ENCODE measurements at places on chromosomes 1 and 21.

DNA sequence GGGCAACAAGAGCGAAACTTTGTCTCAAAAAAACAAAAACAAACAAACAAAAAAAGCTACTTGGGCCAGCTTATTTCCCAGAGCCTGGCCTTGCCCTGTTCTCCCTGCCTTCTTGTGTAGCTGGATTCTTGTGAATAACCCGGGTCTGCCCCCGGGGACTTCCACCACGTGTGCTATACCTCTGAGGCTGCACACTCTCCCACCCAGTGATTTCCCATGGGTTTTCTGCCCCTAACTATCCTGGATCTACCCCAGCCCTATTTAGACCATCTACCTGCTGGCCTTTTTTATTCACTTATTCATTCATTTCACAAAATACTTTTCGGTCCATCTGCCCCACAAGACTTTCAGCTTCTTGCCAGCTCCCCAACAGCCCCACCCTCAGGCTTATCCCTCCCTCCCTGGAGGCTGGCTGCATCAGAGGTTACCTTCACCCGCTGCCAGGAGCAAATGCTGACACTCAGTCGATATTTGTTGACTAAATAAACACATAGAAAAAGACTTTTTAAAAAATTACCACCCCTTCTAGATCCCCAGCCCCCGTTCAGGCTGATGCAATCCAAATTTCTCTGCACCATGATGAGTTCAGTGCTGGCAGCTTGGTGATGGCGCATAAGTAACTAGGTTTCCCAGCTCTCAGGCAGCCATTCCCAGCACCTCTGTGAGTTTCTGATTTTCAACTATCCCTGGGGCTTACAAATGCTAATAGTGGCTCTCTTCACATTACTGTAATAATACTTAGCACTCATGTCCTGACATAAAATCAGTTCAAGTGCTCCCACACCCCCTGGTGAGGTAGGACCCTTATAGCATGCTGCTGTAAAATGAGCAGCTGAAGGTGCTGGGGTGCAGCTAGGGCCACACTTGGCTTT is 30.7 kb upstream of the TARBP1 start:
- no peak for DNase-seq

DNA sequence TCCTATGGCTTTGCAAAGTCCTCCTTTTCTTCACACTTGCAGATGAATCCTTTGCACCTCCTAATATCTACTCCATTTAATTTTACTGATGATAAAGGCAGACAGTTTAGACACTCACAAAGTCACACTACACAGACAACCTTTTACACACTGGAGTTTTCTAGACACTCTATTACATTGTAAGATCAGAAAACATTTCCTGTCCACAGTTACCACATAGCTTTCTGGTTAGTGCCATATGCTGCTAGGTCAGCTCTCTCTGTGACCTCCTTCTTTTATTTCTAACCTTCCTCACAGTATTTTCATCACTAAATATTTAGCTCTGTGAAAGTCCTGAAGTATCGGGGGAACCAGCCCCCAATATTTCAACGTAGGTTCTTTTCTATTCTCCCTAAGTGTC is 5.1 kb downstream of the SH2D1B start:
- DNase-seq, result no peak

- no peak for DNase-seq
Measured at GRCh38 chr21:34595457-34595856, 19.5 kb downstream of the RCAN1 start.

- no peak for DNase-seq
Measured at GRCh38 chr1:75130865-75131564, 3.2 kb upstream of the LHX8 start.

- no peak for DNase-seq
Measured at GRCh38 chr1:14015917-14016316, 315.9 kb downstream of the PRDM2 start.
